ENCODE measurements at places on chromosomes 16 and 17.
A peak's percentile ranks its signal among the peaks of the same experiment; 100 is the strongest.

GRCh38 chr16:22316411-22316811, 19.2 kb downstream of the POLR3E start:
- no peak for DNase-seq

DNA sequence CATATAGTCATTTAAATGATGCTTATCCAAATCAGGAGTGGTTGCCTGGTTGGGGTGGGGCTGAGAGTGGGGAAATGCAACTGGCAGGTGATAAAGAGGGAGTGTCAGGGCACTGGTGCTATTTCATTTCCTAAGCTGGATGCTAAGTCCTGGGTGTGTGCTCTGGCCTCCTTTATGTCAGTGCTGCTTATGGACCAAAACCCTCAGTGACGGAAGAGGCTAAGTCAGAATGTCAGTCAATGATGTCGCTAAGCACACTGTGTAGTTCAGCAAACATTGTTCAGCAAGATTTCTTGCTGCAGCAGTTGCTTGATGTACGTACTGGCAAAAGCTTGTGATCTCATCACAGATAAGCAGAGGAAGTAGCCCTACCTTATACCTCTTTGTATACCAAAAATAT, 16.4 kb upstream of the FLCN start:
- no peak for DNase-seq

GRCh38 chr17:76696763-76697701, 13.7 kb downstream of the MXRA7 start:
- no peak for DNase-seq

GRCh38 chr17:9487406-9487805, 88.2 kb downstream of the STX8 start:
- no peak for DNase-seq

DNA sequence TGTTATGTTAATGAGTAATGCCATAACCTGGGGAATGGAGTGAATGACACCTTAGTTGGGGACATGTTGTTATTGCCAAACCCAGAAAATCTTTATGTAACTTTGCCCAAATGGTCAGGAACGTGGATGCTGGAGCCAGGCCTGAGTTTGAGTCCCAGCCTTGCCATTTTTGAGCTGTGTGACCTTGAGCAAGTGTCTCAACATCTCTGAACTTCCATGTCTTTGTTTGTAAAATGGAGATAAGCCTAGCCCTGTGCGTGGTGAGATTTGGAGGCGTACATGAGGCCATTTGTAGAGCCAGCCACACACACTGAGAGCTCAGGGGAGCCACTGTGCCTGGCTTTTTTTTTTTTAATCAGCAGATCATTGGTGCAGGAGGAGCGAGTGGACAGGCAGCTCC, 247.3 kb downstream of the FOXL1 start:
- no peak for DNase-seq

- no peak for DNase-seq
These were observed 336.9 kb downstream of the SOX9 start for GRCh38 chr17:72457712-72458111.

DNA sequence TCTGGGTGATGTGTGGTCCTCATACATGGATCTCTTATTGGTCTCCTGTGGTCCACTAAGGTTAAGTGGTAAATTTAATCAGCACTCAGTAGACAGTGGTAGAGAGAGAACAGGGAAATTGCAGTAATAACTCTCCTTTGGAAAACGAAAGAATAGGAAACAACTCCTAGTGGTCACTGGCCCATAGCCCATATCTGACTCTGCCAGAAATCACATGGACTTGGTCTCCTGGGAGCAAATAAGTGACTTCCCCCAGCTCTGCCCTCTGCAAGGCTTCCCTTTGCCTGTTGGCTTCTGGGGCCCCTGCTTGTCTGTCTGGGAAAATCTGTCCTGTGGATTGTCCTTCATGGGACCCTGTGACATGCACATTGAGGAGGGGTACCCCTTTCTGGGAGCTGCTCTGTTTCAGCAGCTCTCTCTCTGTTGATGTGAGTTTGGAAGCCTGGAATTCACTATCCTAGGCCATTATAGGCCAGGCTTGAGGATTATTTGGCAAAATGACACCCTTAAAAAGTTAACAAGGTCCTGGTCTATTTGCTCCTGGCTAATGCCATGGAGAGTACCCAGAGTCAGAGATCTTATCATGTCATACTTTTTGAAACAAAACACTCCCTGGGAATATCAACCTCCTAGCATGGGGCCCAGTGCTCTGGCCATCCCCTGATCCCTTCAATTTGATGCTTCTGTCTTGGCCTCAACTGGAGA, 58.0 kb upstream of the HNF1B start:
- peak; percentile 26 for DNase-seq

GRCh38 chr16:54000361-54000760, 286.2 kb downstream of the IRX3 start:
- DNase-seq = no peak

- no peak for DNase-seq
These were observed 450.6 kb upstream of the PSMD7 start for GRCh38 chr16:73846007-73846330.

DNA sequence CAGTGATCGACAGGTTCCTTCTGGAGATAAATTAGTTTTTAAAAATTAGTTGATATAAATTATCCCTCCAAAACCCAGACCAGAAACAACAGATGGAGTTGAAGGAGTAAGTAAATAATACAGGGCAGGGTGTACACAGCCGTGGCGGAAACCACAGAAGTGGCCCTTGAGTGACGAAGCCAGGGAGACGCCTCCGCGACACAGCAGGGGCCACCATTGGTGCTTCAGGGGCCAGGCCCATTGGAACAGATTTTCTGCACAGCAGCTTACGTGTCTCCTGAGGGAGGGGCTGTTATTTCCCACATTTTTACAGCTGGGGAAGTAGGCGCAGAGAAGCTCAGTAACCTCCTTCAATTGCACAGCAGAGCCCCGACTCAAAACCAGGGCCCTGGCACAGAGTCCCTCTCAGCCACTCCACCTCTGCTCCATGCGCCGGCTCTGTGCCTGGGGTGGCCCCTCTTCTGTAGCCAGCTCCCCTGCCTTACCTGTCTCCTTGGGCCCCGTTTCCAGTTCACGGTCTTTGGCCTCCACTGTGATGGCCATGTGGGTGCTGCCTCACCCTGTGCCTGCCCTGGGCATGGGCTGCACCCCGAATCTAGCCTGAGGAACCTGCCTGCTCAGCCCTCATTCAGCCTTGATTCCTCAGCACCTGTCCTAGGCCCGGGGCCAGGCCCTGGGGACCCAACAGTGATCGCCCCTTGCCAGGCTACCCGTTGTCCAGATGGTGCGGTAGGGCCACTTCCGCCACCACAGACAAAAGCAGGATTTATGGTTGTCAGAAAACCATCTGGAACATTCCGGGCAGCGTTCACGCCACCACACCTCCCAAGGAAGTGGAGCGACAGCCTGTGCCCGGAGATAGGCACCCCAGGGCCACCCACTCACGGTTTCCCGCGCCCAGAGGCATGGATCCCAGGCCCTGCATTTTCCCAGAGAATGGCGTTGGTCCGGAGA, 128.5 kb upstream of the GSE1 start:
- DNase-seq = no peak

- no peak for DNase-seq
These were observed 2.1 kb downstream of the ESRP2 start for GRCh38 chr16:68233835-68234187.

DNA sequence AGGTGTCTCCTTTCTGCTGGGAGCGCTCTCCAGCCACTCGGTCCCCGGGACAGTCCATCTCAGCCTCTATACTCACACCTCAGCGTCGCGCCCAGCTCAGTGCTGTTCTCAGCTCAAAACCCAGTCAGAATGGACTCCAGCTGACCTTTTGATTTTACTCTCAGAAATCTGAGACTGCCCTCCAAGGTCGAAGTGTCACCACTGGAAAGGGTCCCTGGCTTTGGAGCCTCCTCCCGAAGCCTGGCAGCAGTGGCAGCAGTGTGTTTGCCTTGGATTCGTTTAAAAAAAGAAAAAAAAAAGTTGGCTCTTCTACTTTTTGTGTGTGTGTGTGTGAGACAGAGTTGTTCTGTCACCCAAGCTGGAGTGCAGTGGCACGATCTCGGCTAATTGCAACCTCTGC, 10.4 kb downstream of the KLHL36 start:
- DNase-seq = no peak

GRCh38 chr17:38872027-38872511, 2.2 kb downstream of the LASP1 start:
- no peak for DNase-seq

- no peak for DNase-seq
These were observed 42.7 kb downstream of the SOCS3 start for GRCh38 chr17:78316867-78317789.

GRCh38 chr16:2507052-2507659, 6.6 kb upstream of the ATP6V0C start:
- no peak for DNase-seq

DNA sequence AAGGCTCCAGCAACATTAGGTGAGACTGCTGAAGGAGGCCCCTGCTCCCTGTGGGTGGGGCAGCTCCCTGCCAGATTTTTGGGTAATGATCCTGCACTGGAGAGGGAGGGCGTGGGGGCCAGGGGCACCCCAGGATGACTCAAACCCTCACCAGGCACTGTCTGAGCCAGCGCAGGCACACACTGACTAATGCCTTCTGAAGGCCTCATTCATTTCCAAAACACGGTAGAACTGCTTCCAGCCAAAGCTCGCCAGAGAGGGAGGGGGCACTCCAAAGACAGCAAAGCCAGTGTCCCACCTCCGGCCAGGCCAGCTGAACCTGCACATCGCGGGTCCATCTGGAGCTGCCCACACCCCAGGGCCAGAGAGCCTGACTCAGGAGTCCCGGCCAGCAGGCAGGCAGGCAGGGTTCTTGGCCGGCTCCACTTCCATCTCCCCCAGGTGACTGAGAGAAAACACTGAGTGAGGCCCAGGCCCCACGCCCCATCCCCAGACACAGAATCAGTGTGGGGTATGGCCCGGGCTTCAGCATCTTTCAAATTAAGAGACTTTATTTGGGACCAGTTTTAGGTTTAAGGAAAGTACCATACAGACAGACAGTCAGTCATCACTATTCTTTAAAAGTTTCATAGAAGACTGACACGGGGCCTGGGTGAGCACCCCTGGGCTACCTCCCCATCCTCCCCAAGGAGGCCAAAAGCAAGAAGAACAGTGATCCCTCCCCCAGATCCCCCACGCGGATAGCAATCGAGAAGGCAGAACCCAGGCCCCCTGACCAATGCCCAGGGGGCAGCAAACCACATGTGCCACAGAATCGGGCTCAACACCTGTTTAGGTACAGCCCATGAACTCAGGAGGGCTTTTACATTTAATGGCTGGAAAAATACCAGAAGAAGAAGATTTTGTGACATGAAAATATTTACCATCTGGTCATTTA, 2.3 kb downstream of the PIEZO1 start:
- DNase-seq = no peak

DNA sequence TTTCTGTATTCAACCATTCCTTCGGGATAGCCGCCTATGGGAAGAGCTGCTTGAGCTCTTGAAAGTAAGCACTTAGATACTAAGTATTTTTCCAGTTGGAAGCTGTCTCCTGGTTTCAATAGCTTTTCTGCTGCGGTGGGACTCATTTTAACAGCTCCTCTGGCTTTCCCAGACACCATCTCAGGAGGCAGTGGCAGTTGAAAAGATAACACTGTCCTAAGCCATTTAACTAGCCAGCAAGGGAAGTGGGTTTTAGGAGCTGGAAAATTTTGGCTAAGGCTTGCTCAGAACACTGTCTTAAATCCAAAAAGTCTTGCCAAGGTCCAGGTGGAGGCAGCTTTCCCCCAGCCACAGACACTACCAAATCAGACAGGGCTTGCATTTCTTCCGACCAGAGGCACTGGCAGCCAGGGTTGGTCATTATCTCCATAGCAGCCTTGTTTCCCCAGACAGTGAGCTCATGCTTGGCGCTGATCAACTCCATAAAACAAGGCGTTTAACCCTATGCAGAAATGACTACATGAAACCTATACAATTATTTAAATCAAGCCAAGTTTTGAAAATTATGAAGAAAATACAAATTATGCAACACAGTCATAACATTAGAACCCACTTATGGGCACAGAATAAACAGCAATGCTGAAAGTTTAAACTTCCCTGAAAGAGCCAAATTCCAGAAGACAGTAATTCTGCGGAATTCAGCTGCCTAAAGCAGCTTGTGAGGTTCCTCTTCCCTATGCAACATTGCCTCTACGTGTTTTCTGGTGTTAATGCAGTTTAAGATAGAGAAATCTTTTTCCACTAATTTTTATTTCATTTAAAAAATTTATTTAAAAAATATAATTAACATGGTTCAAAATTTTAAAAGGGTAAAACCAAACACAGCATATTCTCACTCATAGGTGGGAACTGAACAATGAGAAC, 25.0 kb downstream of the GABARAPL2 start:
- DNase-seq = no peak

- DNase-seq = no peak
These were observed 44.3 kb downstream of the TBC1D16 start for GRCh38 chr17:79991140-79991923.

- no peak for DNase-seq
These were observed 288.9 kb upstream of the CDH11 start for GRCh38 chr16:65410801-65411200.

- no peak for DNase-seq
These were observed 3.0 kb downstream of the SECTM1 start for GRCh38 chr17:82330322-82331239.

- no peak for DNase-seq
These were observed 8.6 kb upstream of the ABCC3 start for GRCh38 chr17:50626037-50626574.

- peak; percentile 55 for DNase-seq
These were observed 4.2 kb downstream of the SOCS1 start for GRCh38 chr16:11251525-11252481.

GRCh38 chr17:14268264-14268663, 31.6 kb upstream of the CDRT15 start:
- no peak for DNase-seq

DNA sequence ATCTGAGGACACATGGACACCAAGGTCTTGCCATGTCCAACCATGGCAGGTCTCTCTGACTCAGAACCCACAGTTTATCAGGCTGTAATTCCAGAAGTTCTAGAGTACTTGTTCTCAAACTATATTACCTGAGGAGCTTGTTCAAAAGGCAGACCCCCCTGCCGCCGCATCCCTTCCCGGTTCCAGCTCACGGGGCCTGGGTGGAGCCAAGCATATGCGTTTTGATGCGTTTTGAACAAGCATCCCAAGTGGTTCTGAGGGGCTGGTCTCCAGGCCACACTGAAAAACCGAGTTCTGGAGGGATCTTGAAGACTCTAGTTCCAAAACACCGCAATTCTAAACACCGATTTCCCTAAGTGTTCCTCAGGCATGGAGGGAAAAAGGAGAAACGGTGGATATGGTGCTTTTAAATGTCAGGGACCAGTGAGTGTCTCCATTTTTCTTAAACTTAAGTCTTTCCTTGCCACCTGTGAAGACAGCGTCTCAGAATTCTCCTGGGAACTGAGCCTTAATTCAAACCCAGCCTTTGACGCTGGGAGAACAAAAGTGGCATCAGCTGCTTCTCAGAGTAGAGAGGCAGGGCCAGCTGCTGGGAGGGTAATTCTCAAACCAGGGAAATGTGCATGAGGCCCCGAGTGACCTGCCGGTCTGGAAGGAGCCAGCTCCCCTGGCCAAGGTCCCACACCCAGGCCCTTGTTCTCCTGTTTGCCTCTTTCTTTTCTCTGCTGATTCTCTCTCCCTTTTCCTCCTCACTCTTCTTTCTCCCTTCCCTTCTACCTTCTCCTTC, 84.4 kb upstream of the PLCG2 start:
- DNase-seq = no peak

Data from fibroblast of skin of left quadriceps (primary cell).